ENCODE measurements at places on chromosomes 3 and 15.

DNA sequence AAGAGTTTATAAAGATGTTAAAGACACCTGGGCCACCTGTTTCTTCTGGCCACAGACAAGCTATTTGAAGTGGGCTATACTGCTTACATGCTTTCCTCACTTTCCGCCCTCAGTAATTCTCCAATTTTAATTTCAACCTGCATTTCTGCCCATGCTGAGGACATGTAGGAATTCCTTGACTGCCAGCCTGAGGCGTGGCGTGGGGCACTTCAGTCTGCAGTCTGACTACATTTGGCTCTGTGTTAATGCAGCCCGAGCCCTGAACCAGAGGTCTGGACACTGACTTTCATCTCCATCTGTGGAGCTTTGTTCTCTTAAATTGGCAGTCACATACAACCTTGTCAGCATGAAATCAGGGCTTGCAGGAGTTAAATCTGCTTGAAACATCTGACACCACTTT lies 8.5 kb downstream of the UQCC5 start:
- no peak for DNase-seq

DNA sequence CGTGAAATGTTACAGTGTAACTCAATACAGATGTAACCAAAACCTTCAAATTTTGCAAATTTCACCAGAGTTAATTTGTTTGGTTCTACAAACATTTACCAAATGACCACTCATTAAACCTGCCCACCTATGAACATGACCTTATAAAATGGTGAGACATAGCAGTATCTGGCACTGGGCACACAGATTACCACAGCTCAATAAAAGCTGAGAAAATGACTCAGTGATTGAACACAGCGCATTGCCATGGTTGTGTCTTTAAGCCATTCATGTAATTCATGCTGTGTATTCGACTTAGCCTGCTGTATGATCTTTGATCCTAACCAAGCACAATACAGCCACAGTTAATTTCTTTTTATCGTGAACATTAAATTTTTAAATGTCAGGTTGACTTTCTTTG lies 11.3 kb downstream of the PPARG start:
- no peak for DNase-seq

GRCh38 chr3:122908251-122908650 lies 113.4 kb downstream of the SLC49A4 start:
- no peak for DNase-seq

DNA sequence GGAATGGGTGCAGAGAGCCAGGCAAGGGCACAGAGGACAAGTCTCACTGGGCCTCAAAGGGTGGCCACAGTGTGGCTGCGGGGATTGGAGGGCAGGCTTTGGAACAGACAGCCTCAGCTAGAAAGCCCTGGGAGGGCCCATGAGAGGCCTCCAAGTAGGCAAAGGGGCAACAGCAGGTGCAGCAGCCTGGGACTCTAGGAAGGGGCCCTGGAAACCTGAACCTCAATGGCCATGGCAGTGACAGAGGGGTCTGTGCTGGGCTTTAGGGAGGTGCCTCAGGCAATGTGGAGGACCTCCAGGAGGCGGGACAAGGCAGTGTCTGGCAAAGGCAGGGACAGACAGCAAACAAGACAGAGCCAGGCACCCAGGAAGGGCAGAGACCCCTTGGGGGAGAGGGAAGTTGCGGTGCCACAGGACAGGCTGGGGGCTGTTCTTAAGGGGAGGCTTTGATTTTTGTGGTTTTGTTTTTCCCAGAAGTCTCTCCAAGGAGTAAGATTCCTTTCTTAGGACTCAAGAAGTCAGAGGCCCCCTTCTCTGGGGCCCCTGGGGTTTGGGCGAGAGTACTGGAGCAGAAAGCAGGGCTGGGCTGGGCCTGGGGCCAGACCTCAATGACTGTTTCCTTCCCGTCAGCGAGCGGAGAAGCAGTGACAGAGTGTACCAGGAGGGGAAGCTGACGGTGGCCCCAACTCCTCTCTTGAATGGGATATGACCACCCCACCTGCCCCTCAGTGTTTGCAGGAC lies 9.7 kb downstream of the STOML1 start:
- DNase-seq: no peak

DNA sequence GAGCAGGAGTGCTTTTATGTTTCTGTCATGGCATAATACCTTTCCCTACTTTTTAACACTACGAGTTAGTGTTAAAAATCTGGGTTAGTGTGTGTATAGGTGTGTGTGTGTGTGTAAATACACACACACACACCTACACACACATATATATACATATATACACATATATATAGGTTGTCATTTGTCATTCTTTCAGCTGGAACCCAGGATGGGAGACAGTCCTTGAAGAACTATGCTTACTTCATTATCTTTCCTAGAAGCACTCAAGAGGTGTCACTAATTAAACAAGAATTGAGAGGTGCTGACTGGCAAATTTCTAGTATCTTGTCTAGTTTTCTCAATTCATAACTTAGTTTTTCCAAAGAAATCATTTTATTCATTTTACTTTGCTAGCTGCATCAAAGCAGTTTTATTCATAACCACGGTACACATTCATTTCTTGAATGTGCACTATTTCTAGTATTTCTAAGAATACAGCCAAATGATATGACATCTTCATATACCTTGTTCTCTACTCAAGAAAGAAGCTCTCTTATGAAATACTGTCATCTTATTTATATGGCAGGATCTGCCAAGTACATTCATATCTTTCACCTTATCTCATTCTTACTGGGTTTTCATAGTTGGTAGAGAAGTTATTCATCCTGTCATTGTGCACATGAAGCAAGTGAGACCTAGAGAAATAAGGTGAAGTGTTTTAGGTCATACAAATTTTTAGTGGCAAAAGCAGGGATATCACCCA lies 46.6 kb downstream of the ISL2 start:
- DNase-seq: no peak

DNA sequence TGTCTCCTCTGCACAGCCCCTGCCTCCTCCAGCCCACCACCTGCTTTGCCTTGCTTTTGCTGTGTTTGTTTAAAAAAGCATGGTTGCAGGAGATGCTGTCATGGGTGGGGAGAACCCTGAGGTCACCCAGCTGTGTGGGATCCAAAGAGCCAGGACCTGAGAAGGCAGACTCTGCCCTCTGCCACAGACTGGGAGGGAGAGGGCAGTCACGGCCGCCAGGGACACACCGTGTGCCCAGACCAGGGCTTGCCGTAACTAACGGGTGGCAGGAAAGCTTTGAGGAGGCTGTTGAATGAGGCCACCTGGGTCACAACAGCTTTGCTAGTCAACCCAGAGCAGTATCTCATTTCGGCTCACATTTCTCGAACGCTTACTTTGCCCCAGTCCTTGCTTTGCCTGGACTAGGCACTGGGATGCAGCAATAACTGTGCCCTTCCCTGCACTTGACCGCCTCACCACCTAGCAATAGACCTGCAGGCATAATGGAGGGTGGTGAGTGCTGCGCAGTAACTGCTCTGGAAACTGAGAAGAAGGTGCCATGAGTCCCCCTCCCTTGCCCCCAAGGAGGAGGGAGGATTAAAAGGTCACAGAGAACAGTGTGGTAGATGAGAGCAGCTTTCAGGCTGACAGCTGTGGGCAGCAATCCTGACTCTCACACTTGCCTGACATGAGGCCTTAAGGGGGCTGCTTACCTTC lies 55.0 kb upstream of the CTDSPL start:
- peak; percentile 37 for DNase-seq

- no peak for DNase-seq
Measured at GRCh38 chr15:71757741-71758530, 52.4 kb upstream of the NR2E3 start.

DNA sequence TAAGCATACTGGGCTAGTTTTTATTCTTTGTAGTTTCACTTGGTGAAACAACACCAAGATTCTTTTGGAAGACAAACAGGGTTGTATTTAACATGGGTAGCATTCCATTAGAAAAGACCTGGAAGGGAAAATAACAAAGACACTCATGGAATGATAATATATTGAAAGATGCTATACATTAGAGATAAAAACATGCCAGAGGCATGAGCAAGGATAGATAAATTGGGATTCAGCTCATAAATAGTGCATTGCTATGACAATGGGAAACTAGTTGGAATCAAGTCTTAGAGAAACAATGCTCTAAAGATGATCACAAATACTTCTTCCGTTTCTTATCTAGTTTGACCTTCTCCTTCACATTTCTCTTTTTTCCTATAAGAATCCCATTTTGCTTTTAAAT lies 677.4 kb downstream of the ZNF385D start:
- no peak for DNase-seq

DNA sequence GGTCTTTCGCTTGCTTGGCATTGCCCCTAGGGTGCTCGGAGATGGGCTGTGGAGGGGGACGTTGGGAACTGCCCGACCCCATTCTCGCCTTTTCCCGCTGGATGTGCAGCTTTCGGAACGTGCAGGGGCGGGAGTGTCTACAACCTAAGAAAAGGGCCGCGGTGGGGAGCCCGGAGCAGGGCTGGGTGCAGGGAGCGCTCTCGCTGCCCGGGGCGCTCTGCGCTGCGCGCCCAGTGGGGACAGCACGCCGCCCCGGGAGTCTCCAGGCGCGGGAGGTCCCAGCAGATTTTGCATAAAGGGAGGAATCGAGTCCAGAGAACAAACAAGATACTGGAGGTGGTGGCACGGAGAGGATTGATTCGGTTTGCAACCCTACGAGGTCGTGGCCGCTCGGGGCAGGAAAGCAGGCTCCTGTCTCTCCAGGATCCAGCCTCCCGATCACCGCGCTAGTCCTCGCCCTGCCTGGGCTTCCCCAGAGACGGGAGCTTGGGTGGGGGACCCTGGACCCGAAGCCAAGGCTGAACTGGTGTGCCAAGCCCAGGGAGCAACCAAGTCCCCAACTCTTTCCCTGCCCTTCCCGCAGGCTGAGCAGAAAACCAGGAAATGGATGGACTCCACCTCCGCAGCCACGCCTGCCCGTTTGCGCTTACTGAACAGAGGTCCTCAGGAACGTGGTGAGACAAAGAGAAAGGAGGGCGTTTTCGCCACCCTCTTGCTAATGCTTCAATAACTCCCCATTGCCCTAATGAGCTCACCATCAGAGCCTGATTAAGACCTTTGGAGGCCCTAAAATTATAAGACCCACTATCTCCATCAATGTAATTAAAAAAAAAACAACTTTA lies 59.7 kb downstream of the NOX5 start:
- DNase-seq: peak; percentile 79

DNA sequence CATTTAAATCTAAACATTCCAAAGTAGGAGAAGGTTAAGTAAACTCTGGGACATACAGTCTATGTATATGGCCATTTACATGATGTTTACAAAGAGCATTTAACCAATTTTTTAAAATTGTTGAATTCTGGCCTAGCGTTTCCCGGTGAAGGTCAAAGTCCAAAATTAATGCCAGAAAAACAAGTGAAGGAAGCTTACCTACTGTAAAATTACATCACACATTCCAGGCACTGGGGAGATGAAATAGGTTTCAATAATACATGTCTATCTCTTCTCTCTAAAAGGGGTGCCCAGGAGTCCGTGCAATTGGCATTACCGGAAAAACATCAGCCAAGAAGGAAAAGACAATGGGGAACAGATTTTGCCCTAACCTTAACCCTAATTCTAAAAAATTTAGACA lies 358.8 kb downstream of the VPS13C start:
- DNase-seq: no peak

DNA sequence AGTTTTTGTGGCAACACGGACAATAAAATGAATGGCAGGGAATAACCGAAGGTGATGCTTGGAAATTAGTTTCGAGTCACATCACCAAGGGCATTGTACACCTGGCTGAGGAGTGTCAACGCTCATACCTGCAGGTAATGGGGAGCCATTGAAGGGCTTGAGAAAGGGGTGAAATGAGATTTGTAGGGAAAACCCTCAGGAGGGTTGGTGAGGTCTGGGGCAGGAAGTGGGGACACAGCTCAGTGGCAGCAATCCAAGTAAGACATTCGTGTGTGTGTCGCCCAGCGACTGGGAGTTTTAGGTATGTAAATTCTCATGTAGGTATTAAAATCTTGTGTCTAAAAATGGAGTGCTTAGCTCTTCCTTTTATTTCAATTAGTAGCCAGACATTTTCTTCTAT lies 14.3 kb downstream of the PARP14 start:
- no peak for DNase-seq

DNA sequence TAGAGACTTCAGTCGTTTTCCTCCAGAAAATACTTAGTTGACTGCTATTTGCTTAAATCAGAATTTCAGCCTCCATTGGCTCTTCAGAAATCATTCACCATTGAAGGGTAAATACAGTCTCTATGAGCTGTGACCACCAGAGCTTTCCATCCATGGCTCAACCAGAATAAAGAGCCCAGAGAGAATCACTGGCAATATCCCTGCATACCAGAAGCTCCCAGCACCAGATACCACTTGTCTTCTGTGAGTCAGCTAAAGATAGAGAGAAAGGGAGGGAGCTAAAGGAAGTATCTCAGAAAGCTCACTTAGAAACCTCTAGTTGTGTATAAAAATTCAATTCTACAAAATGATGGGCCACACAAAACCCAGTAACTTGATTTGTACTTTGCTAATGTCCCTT lies 115.2 kb upstream of the TMCO5A start:
- DNase-seq: no peak

- no peak for DNase-seq
Measured at GRCh38 chr15:66172324-66172980, 81.1 kb downstream of the MEGF11 start.

DNA sequence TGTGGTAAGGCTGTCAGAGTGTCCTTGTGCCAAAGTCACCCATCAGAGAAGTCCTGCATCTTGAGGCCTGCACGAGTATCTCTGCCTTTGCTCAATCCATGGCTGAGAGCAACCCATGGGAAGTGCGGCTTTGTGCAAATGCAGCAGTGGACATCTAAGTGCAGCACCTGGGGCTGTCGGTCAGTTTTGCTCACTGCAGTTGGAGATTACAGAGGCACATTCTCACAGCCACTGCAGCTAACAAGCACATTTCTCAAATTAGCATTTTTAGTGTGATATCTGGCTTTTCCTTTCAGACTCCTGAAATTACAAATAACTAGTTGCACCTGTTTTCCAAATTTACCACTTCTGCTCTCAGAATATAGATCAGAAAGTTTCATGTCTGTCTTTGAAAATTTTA lies 81.5 kb upstream of the DAZL start:
- DNase-seq: no peak

DNA sequence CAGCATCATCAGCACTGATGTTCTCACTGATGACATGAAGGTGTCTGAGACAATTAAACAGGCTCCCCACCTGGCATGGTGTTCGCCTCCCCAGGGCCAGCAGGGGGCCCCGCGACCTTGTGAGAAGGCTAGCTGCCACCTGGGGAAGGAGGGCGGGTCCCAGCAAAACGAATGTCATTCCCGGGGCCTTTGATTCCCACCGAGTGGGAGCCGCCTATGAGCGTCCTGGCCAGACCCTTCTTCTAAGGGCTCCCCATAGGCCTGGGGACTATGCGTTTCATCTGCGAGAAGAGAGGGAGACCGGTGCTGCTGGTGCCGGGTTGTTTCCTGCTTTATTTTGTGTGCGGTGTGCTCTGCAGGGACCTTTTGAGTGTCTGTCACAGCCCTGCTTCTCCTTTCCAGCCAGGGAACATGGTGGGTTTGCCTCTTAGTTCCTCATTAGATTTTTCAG lies 20.5 kb upstream of the MINDY4B start:
- peak; percentile 76 for DNase-seq

All from neural progenitor cell (in vitro differentiated cells).